ENCODE measurements at places on chromosomes 13 and 19.

GRCh38 chr13:60214213-60215055 lies 50.7 kb upstream of the DIAPH3 start:
- no peak for DNase-seq

- DNase-seq = peak; percentile 68
These were observed 35.3 kb downstream of the FPR3 start for GRCh38 chr19:51830274-51830673.

DNA sequence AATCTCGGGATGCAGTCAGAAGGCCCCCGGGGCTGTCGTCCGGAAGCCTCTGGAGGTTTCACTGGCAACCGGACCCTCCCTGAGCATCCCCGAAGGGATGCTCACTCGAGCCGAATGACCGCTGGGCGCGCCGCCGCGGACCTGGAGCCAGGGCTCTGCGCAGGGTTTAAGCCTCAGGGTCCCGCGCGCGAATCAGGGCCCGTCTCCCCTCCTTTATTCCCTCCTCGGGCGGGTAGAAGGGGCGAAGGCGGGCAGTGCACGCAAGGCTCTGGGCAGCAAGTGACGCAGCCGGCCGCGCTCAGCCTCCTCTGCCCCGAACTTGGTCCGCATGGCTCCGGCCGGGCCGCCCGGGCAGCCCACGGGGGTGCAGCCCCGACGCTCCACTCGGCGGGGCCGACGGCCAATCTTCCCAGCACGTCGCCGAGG lies 572 bp downstream of the SHISA2 start:
- no peak for DNase-seq

DNA sequence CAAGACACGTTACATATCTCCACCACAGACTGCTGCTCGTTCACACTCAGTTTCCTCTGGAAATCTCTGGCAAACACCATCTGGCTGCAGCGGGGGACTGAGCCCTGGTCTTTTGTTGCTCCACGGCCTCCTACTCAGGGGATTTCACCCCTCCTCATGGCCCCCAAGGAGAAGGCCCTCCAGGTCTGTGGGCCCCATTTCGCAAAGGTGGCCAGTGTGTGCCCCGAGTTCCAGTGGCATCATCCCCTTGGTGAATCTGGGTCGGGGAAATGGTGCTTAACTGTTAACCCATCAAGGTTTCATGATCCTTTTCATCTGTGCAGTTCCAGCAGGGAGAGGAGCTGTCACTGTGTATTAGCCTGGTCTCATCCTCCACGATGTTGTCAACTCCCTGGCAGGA lies 235.4 kb upstream of the MAB21L1 start:
- DNase-seq = no peak

DNA sequence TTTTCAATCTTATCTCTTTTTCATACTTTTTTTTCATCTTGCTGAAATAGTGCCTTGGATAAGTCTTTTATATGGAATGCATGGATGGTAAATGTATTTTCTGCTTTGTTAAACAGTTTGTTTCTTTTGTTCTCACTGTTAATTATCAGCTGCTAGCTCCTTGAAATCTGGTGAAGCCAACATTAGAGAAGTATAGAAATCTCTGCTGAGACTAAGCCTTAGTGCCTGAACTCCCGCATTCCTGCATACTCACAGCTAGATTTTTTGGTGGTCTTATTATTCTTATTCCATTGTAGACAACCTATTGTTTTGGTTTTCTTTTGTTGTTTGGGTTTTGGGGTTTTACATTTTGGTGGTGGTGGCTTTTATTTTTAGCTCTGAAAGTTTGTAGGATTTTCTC lies 48.4 kb downstream of the DNAJC15 start:
- DNase-seq = no peak

- no peak for DNase-seq
These were observed at the start of gene COX7A1 for GRCh38 chr19:36152352-36153091. COX7A1 (minus strand) TSS chr19:36152447; CDS start chr19:36152407, 40 bp downstream.

GRCh38 chr19:56732976-56733375 lies 61.4 kb upstream of the ZNF835 start:
- DNase-seq = no peak

GRCh38 chr13:95033890-95034289 lies 267.4 kb downstream of the ABCC4 start:
- no peak for DNase-seq

- no peak for DNase-seq
These were observed 1230.3 kb downstream of the DIAPH3 start for GRCh38 chr13:58933475-58933874.

DNA sequence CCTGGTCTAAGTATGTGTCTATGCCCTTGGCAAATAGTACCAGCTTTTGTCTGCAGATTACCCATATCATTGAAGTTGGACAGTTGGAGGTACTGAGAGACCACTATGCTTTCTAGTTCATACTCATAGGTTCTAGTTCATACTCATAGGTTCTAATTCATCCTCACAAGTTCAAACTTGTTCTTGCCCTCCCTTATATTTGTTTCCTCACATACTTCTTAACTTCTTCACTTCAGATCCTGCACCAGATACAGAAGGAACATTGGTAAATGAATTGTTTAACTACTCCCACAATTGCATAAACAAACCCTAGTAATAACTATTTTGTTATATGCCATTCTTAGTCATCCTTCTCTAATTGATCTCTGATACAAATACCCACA lies 172.2 kb downstream of the SLITRK1 start:
- DNase-seq = no peak

DNA sequence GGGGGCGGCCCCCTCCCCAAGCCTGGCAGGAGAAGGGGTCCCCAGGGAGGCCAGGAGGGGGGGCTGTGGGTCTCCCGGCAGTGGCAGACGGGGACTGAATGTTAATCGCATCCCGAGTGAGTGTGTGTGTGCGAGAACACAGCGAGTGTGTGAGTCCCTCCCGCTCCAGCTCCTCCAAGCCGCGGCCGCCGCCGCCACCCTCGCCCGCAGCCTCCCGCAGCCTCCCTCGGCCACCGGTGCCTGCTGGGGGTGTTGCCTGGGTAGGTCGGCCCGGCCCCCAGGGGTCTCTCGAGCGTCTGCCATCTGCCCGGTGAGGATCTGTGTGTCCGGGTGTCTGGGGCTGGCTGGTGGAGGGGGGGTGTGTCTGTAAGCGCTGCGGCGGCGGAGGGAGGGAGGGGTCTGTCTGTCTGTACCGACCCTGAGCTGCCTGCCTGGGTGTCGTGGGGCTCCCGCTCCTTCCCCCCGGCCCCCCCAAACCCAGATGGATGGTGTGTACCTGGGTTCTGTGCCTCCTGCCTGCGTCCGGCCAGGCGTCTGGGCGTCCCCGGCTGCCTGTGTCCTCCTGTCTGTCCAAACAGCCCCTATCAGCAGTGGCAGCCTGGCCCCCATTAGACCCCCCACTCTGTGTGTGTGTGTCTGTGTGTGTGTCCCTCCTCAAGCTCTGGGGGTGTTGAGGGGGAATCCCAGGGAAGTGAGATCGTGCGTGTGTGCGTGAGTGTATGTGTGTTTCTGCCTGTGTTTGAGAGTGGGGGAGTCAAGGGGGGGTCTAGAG lies at the start of gene GRIN2D:
TSS of gene GRIN2D (plus strand) at position 110 of the 772 bp plus-strand sequence. CDS start 4,725 bp downstream, outside the sequence.
- DNase-seq = peak; percentile 10

GRCh38 chr13:112391746-112392145 lies 15.6 kb downstream of the SPACA7 start:
- DNase-seq = no peak

All from Kasumi-1 (cell line).